ENCODE measurements at places on chromosomes 5 and 9. TPM values are rescaled to one million over a fixed set of nuclear protein-coding genes. Genes with fewer than 3 reads are reported as not detected.

DNA sequence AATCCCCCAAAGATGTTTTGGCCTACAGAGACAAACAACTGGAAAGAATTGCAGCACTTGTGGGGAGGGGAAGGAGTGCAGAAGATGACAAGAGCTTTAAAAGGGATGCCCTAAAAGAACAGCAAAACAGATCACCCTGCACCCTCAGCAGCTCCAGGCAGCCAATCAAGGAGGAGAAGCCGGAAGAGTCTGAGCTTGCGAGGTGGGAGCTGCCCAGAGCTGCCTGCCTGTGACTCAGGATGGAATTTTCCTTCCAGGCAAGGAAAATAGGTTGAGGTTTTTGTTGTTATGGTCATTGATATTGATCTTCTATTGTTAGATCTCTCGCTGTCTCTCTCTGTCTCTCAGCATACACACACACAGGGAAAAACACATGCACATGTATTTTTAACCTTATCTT lies 70.3 kb upstream of the MAP1B start:
- DNase-seq: no peak

DNA sequence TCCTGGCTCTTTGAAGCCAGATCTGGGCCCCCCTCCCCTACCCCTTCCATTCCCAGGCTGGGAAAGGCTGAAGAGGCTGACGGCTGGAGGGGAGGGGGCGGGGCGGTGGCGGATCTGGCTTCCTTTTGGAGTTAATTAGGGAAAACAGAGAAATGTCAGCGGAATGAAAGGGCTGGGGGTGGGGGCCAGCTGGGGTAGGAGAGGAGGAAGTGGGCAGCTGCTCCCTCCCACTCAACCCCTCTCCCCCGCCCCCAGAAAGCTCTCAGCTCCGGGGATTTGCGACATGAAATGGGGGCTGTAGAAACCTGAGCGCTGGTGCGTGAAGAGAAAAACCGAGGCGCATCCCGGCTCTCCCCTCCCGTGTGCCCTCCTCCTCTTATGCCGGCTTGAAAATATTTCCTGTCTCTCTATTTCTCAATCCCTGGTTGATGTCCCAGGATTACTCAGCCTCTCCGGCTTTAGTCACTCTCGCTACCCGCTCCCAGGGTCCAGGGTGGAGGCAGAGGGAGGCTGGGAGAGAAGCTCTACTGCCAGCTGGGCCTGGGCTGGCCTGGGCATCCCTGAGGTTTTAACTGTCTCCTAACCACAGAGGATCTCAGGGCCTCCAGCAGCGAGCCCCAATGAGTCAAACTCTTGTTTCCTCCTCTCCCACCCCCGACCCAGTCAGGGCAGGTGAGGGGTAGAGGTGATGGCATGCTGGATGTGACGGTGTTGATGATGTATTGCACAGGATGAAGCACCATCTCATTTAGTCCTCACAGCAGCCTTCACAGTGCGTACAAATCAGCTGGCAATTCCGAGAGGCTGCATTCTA lies 20.1 kb downstream of the PCDHGC5 start:
- DNase-seq: no peak

- DNase-seq: no peak
Observed at GRCh38 chr5:77255617-77256016, 45.1 kb downstream of the PDE8B start.

DNA sequence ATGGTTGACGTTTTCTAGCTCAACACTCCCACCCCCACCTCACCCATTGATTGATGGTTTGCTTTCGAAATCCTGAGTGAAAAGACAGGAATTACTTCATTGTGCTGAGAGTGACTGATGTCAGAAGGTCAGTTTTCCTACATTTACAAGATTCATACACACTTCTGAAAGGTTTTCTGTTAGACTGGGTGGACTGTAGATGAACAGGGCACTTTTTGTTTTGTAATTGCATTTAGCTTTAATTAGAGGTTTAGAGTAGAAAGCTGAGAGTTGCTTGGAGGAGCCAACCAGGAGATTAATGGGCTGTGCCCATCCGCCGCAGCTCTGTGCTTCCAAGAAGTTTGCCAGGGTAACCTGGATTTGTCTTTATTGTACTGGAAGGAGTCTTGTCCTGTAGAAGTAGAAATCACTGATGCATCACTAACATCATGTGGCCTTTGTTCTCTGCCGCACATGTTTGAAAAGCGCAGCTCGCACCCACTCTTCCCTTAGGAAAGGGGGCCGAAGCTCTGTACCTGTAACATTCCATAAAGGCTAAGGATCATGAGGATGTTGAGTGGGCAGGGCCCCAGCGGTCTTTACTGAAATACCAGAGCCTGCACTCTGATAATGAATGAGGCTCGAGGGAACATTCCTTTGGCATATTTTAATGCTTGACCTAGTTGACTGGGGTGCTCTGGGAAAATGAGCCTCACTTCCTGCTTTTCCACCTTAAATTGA lies 267.6 kb upstream of the DMRT1 start:
- DNase-seq: peak; percentile 53

DNA sequence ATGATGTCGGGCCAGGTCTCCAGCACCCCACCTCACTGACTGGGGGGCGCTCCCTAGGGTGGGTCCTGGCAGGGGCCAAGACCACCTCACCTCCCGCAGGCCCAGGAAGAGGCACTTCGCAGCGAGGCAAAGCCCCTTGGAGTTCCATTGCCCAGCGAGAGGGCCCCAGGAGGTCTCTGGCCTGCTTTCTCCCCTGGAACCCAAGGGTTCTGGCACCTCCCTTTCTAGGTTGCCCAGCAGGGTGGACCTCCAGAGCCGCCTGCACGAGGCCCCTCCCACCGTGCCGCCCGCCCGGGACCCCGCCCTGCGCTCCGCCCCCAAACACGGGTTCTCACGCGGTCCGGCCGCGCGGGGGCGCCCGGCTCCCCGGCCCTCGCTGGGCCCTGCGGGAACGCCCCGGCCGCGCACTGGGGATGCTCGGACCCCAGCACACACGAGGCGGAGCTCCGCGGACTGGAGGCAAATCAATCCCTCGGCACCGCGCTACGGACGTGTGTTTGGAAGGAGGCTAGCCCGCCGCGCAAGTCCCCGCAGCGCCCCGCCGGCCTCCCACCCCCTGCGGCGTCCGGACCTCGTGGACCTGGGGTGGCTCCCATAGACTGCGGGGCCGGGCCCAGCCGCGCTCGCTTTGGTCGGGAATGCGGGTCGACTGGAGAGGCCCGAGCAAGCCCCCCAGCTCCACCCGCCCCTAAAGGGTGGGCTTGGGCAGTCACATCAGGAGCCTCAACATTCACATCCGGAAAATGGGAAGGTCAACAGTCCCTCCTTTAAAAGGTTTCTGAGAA lies 99.5 kb upstream of the LMX1B start:
- DNase-seq: peak; percentile 95

DNA sequence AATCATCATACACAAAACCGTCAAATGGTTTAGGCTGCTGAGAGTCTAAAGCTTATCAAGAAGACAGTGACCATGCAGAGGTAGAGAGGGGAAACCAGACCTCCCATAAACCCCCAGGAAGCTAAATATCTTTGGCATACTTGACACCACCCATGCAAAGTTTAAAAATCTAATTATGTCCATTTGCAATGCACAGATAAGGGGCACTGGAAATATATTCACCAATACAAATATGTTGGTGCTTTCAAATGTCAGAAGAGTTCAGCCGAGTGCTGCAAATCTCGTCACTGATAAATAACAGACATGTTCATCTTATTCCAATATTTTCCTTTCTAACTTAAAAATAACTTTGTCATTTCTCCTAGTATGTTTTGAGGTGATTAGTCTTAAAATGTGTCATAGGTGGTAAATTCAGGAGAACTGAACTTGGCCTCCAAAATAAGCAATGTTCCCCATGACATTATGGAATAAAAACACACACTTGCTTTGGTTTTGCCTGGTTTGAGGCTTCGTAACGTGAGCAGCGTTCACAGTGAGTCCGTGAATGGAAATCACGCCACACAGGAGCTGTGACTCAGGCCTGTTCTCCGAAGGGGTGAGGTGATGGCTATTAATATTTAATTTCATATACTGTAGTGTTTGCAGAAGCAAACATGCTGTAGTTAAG lies 182.2 kb downstream of the AOPEP start:
- DNase-seq: no peak

GRCh38 chr9:109311286-109311685 lies 9.6 kb downstream of the EPB41L4B start:
- DNase-seq: no peak

Gene SOX30
- total RNA-seq: 0.17 TPM

GRCh38 chr9:81182431-81182830 lies 506.9 kb downstream of the TLE1 start:
- DNase-seq: no peak

DNA sequence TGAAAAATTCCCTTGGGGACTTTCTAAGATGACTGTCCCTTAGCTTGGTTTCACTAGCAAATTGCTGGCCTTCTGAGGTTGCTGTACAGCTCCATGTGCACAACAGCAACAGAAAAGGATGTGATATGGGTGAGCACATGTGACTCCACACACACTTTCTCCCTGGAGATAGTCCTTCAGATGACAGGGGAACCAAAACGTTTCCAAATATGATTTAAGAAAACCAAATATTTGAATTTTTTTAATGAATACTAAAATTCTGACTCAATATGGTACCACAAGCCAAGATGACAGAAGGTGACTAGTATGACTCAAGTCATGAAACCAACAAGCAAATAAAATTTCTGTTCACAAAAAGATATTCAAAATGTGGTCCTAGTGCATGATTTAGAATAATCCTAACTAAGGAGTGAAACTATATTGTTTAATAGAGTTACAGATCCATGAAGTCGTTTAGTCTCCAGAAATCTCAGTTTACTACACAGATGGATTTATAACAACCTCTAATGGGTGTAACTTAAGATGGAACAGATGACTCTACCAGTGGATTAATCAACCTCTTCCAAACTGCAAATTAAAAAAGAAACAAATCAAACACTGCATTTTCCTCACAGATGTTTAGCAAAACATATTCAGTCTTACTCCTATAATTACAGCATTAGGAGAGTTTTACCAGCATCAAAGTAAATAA lies 144.8 kb upstream of the PIK3R1 start:
- DNase-seq: no peak

Gene NR2F1-AS1
- total RNA-seq: 12.6 TPM

GRCh38 chr9:110626101-110626829 lies 42.3 kb upstream of the MUSK start:
- DNase-seq: no peak

Gene PCDHGB5
- 11.8 TPM for total RNA-seq

Gene PCDHA2
- not detected for total RNA-seq

DNA sequence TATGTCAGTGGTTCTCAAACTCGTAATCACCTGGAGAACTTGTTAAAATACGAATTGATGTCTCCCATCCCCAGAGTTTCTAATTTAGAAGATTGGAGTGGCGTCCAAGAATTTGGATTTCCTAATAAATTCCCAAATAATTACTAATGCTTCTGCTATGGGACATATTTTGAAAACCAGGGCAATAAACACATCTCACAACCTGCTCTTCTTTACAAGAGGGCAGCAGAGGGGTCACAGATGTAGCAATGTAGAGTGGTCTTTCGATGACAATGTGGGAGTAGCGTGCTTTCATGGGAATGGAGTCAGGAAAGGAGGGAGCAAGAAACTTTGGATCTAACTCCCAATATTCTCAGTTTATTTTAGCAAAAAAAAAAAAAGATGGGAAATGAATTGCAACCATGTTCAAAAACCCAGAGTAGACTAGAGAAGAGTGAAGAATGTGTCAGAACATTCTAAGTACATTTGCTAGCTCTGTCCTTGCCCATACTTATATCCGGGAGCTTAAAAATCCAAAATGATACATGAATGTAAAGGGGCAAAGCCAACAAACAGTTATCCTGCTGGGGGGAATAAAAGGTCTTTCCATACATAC lies 33.8 kb upstream of the ALDH1A1 start:
- DNase-seq: no peak

Gene TMEM232
- total RNA-seq: 36.9 TPM
